ENCODE measurements at places on chromosomes 13 and 19.

- DNase-seq: no peak
Observed at GRCh38 chr19:53664760-53665159, 33.0 kb downstream of the DPRX start.

- no peak for DNase-seq
Observed at GRCh38 chr13:46315491-46316075, 71.5 kb downstream of the RUBCNL start.

DNA sequence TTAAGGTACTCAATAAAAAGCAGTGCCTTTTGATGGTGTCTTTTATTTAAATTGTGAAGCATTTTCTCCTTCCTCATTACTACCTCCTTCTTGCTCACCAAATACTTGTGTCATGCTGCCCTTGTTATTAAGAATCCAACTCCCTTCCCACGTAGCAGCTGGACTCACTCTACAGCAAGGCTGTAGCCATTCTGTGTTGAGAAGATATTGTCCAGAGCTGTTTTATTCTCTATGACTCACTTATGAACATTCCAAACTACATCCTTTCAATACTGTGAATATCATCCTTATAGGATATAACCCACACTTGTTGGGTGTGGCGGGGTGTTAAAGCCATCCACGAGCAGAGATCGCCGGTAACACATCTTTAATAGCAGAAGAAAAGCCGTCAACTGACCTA lies 1671.5 kb upstream of the SLC10A2 start:
- no peak for DNase-seq

- DNase-seq: peak; percentile 67
Observed at GRCh38 chr13:48334534-48335127, 31.1 kb downstream of the RB1 start.

- no peak for DNase-seq
Observed at GRCh38 chr19:39169143-39169810, 27.5 kb upstream of the NCCRP1 start.

GRCh38 chr13:100434010-100434763 lies 154.4 kb downstream of the GGACT start:
- no peak for DNase-seq

GRCh38 chr13:24127116-24127631 lies 33.3 kb upstream of the SPATA13 start:
- DNase-seq: no peak

DNA sequence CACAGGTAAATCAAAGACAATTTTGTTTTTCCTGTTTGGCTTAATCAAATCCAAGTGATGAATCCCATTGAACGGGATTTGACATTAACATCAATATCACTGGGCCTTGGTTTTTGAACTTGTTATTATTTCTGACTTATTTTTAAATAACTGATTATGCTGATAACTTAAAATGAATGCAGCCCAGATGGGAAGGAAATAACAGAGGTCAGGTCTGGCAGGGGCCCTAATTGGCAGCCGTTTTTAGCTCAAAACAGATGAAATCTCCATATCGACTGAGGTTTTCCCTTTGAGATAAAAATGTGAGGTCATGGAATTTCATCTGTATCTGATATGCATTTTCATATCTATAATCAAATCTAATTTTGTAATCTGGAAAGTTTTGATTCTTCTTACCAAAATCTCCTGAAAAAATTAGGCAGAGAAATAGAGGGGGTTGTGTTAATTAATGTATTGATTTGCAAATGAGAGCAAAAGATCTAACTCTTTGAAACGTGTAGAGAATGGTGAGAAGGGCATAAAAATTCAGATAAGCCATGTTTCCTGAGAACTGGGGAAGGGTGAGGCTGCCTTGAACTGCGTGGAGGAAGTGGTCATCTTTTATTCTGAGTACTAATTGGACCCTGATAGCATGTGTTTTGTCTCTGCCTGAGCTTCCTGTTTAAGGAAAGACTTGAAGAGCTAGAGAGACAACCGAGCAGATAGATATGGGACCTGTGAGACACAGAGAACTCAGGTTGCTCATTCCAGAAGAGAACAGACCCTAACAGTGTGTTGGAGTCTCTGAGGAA lies 98.2 kb upstream of the C1QTNF9B start:
- no peak for DNase-seq

- no peak for DNase-seq
Observed at GRCh38 chr13:79402074-79402635, 3.9 kb downstream of the RBM26 start.

DNA sequence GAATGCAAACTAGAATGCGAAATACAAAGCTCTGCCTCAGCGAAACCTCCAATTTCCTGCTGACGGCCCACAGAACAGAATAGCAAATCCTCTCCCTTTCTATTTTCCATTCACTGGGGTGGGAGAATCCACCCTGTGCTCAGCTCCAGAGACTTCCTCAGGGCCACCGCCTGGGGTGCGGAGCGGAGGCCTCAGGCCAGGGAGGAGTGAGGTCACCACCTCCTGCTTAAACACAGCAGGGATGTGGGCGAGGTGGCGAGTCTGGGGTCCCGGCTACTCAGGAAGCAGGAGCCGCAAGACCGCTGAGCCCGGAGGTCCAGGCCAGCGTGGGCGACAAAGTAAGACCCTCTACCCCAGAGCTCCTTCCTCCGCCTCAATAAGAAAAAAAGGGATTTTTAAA lies 666 bp upstream of the ZNF320 start:
- no peak for DNase-seq

- DNase-seq: peak; percentile 68
Observed at GRCh38 chr13:113273851-113274590, 23.0 kb upstream of the LAMP1 start.

GRCh38 chr19:54478677-54479266 lies 5.7 kb upstream of the CDC42EP5 start:
- DNase-seq: peak; percentile 33

DNA sequence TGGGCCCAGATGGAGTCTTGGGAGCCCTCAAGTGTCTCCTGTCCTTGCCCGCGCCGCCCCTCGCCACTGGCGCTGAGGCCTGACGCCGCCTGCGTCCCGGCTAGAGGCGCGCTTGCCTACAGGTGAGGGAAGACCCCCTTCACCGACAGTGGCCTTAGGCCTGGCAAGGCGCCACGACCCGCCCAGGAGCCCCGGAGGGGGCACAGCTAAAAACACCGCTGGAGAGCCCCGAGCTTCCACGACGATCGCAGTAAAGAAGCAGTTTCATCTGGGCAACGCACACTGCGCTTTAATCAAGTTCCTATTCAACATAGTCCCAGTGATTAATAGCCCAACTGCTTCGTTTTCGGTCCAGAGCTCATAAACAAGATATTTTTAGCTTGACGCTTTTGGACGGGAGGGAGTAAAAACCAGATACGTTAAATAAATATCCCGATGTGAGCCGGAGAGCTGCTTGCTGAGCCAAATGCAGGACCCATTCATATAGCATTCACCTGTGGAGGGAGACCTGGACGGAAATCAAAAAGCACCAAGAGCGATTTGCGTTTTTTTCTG lies 1.5 kb upstream of the CEBPA start:
- peak; percentile 14 for DNase-seq

GRCh38 chr13:85099245-85099644 lies 700.0 kb downstream of the SLITRK6 start:
- no peak for DNase-seq

DNA sequence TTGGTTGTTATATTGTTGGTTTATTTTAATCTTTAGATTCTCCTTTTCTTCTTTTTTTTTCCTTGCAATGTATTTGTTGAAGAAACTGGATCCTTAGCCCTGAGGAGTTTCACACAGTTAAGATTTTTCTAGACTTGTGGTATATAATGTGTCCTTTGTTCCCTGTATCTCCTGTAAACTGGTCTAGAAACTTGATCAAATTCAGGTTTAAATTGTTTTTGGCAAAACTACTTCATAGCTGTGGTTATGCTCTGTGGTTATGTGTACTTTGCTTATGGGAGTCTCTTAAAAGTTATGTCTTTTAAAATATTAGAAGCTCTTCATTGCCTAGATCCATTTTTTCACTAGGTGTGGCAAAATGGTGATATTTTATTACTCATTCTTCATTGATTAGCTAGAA lies 3.7 kb upstream of the MTRF1 start:
- no peak for DNase-seq

GRCh38 chr13:25490236-25490635 lies 118.5 kb downstream of the ATP8A2 start:
- no peak for DNase-seq

DNA sequence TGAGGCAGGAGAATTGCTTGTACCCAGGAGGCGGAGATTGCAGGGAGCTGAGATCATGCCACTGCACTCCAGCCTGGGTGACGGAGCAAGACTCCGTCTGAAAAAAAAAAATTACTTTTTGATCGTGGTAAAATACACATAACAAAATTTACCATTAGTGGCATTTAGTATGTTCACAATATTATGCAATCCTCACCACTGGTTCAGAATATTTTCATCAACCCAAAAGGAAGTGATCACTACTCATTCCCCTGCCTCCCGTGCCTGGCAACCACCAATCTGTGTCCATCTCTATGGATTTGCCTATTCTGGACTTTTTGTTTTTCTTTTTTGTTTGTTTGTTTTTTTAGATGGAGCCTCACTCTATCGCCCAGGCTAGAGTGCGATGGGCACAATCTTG lies 1.2 kb upstream of the PALM3 start:
- no peak for DNase-seq

GRCh38 chr13:43961909-43962308 lies 82.2 kb downstream of the LACC1 start:
- DNase-seq: no peak

GRCh38 chr19:4474514-4475022 lies 2.5 kb downstream of the HDGFL2 start:
- no peak for DNase-seq

DNA sequence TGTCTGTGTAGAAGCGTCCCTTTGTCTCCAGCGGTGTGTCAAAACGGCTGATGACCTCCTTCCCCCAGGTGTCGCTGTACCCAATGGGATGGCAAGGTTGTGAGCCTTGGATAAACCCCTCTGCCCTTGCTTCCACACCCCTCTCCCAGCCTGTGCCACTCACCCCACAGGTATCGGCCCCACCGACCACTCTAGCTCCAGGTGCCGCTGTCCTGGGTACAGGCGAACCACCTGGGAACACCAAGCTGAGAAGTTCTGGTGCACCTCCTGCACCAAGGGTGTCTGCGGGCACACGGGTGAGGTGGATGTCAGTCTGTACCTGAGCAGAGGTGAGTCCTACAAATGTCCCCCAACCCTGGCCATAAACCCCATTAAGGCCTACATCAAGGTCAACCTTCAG lies 16.6 kb downstream of the MAN2B1 start:
- DNase-seq: no peak

GRCh38 chr13:46736541-46737310 lies 60.2 kb downstream of the ESD start:
- peak; percentile 76 for DNase-seq

DNA sequence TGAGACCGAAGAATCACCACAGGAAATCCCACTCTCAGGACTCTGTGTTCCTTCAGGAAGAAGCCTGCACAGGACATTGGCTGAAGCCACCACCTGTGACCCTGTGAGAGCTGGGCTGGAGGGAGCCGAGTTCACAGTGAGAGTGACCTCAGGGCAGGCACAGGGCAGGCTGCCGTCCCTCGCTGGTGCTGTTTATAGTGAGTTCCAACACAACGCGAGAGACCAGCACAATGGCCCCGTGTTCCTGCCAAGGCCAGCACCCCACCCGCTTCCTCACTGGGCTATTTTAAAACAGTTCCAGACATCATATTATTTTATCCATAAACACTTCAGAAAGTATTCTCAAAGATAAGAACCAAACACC lies 18.4 kb upstream of the GAS6 start:
- DNase-seq: no peak

DNA sequence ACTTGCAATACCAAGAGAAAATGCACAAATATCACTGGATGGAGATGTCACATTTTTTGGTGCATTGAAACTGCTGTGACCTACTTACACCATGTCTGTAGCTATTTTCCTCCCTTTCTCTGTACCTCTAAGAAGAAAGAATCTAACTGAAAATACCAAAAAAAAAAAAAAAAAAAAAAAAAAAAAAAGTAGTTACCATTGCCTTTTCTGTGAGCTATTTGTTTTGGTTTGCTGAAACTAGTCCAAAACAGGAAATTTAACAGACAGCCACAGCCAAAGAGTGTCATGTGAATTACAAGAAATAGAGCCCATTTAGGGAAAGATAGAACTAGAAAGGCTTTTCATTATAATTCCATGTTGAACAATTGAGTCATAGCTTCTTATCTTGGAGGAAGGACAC lies 37.3 kb downstream of the TNFSF13B start:
- DNase-seq: no peak

- no peak for DNase-seq
Observed at GRCh38 chr19:41206926-41207750, 11.9 kb upstream of the AXL start.

DNA sequence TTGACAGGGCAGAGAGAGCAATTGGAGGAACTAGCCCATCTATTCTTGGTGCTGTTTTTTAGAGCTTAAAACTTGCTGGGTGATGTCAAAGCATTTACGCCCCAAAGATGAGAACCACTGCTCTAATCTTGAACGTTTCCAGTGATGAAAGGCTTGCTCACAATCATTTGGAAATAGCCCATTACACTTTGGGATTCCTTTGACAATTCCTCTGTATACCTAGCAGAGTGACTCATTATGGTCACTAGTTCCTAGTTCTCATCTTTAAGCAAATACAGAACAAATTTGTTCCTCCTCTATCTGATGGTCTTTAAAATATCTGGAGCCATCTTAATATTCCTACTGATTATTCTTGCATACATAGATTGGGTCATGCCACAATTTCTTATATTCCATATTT lies 112.3 kb downstream of the GPC6 start:
- DNase-seq: no peak

DNA sequence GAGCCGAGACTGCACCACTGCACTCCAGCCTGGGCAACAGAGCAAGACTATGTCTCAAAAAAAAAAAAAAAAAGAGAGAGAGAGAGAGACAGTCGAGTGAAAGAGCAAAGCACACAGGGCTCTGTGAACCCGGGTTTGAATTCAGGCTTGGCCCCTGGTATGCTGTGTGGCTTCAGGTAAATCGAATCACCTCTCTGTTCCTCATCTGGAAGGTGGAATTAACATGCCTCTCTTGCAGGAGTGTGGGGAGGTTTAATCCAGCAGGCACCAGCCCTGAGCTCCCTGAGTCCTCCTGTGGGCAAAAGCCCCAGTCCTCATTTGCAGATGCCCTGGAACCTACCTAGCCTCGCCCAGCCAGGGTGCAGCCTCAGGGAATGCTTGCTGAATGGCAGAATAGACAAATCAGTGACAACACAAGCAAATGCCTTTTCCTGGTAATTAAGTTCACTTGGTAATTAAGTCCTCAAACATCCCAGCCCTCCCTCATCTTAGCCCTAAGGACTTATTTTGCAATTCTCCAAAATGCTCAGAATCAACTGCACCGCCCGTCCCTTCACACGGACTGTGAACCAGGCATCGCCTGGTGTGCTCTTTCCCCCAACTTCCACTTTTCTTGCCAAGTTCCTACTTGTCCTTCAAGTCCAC lies 4.6 kb upstream of the ZNRF4 start:
- DNase-seq: peak; percentile 24

GRCh38 chr19:1027650-1028061 lies 1.2 kb downstream of the CNN2 start:
- DNase-seq: no peak

- peak; percentile 73 for DNase-seq
Observed at GRCh38 chr13:36981156-36981743, 17.9 kb downstream of the ALG5 start.

GRCh38 chr19:9850235-9850959 lies 15.3 kb downstream of the PIN1 start:
- no peak for DNase-seq

Data from inflammatory macrophage (primary cell).